ENCODE measurements at places on chromosomes 5 and 9. TPM values are rescaled to one million over a fixed set of nuclear protein-coding genes. Genes with fewer than 3 reads are reported as not detected.

DNA sequence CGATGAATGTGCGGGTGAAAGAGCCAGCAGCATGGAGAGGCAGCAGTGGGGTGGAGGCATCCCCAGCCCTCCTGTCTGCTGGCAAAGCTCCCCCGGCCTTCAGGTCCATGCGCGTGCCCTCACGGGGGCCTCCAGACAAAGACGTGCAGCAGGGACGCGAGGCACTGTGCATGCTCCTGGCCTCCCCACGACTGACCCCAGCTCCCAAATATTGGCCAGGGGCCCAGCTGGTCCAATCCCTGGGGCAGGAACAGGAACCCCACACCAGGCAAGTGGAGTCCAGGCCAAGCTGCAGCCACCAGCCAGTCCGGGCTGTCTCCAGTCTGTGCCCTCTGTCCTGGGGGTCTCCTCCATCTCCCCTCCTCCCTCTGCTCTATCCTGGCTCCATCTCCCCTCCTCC, 33.5 kb upstream of the LRRC14B start:
- no peak for DNase-seq

DNA sequence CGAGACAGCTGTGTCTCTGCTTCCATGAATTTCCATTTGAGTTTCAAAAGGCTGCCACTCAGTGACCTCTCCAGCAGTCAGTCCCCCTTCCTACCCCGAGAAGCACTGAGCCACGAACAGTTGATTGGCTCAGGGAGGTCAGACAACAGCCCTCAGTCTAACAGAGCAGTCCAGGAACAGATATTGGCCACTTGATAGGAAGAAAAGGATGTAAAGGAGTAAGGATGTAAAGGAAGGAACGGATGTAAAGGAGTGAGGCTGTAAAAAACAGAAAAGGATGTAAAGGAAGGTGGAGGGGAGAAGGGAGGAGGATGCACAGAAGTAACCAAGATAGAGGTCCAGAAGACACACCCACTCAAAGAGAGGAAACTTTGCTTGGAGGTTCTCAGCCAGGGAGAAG, 3.2 kb upstream of the NR4A3 start:
- no peak for DNase-seq

ANKRD34B gene
- not detected for total RNA-seq

DNA sequence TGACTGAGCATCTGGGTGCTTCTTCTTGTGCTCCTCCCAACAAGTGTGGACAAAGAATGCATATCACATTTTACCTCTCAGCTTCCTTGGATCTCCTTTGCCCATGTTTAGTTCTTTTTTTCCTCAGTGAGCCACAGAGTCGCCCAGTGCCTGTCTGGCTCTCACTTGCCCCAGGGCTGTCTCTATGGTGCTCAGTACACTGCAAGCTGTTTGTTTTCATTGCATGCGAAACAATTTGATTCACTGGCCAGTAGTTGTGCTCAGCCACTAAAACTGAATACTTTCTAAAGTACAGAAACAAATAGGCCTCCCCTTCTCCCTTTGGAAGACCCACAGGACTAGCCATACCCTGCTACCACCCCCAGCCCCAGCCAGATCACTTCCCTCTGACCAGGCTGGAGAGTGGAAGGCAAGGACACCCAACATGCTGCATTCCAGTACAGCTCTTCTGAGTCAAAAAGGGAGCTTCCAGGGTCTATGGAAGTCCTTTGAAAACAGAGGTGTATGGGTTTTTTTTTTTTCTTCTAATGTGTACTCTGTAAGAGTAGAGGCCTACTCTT, 3.8 kb downstream of the LHFPL2 start:
- no peak for DNase-seq

DNA sequence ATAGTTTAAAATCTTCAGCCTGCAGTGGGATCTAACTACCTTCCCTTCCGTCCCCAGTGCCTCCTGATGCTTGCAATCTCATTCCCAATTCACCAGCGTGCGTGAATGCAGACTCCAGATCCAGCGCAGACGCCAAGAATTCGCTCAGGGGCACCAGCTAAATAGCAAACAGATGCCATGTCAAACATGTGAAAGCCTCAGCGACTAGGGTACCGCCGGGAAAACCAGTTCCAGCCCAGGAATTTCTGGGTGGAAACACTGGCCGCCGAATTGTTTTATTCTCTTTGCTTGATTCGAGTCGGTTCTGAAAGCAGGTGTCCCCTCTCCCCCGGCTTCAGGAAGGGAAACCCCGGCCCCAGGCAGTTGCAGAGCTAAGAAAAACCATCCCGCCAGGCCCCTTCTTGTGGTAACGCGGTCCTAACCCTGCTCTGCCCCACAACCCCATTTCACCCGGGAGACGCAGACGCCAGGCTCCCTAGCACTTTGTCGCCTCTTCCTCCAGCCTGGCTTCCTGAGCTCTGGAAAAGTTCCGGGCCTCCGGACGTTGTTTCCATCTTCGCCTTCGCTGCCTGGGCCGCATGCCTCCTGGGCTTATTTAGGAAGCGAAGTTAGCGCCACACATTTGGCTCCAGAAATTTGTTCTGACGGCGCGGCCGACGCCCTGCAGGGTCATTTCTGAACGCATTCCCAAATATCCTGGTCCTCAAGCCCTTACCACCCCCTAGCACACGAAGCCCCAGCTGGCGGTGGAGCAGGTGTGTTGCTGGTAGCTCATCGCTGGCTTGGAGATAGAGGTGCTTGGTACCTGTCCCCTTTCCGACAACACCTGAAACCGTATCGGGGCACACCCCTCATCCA, 665 bp upstream of the LVRN start:
- no peak for DNase-seq

ELOVL7 gene
- total RNA-seq: 16.7 TPM

- peak; percentile 68 for DNase-seq
Measured at GRCh38 chr5:149271716-149272563, at the start of gene AFAP1L1. TSS of gene AFAP1L1 (plus strand) at chr5:149271859. CDS start at chr5:149271969, 110 bp downstream.

DNA sequence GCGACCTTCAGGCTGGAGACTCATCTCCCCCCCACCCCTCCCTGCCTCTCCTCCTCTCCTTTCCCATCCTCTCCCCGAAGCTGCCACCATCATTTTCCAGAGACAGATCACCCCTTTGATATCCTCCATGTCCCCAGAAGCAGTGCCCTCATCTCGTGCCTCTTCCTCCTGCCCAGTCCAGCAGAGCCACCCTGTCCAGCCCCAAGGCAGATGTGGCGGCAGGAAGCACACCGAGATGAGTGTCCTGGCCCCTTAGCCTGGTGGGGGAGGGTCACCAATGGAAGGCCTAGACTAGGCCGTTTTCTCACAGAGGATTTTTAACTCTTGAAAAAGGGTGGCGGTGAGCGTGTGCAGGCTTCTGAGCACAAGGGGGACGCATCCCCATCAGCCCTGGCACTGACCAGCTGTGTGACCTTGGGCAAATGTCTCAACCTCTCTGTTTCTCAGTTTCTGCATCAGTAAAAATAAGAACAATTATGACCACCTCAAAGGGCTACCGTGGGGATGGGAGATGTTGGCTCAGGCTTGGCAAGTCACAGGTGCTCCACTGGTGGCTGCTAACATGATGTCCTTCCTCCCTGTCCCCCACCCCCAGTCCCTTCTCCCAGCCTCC, 48.9 kb downstream of the SARDH start:
- no peak for DNase-seq

DNA sequence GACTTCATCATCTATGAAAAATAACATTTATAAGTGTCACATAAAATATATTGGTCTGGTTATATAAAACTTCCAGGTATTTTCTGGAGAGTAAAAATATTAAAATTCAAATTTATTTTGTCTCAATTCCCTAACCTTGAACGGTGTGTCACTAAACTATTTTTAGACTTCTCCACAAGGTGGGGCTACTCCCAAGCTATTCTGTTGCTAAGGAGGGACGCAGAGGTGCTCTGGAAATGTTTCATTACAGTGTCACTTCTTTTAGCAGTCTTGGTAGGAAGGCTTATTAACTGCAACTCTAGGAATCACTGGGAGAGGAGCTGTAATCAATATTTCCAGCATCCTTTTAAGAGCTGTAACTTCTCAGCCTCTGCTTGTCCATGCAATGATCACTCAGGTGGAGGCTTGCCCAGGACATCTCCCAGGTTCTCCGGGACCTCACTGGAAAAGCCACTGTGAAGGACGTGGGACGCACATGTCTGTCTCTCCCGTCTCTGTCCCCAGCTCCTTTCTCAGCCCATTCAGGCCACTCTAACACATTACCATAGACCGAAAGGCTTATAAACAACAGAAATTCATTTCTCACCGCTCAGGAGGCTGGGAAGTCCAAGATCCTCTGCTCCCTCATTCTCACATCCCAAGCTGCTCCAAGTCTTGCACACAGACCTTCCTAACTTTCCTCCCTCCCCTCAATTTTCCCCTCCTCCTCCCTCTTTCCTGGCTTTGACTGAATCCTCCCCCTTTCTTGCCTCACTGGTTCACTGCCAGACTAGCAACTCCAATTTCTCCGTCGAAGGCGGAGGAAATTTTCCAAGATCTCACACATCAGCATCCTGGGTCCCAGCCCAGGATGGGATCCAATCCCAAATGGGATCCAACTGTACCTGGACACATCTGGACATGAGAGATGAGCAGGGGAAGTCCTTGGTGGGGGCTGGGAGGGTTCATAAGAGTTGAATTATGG, 32.7 kb upstream of the DNAH5 start:
- DNase-seq: no peak

- no peak for DNase-seq
Measured at GRCh38 chr5:143073766-143074165, 303.6 kb downstream of the ARHGAP26 start.

DNA sequence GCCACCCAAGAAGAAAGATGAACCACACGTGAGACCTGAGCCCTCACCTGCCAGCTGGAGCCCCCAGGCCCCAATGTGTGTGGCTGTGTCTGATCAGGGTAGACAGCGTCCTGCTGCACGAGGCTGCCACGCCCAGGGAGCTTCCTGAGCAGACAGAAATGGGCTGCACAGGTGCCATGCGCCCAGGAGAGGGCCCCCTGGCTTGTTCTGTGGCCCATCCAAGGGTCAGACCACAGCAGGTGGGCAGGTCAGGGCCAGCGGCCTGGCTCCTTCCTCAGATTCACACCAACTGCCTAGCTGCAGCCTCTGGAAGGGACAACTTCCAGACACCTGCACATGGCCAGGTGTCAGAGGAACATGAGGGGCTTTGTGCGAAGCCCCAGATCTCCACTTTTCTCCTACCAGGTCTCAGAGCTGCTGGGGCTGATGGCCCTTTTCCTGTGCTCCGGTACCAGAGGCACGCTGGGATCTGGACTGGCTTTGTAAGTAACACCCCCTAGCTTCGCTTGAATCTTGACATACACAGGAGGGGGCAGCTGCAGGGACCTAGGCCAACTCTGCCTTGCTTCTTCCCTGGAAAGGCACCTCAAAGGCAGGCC, 10.8 kb downstream of the SARDH start:
- DNase-seq: peak; percentile 22

GRCh38 chr9:84669288-84670137, at the start of gene NTRK2:
TSS of gene NTRK2 (plus strand) at chr9:84669729. CDS start at chr9:84670749, 1,020 bp downstream.
- no peak for DNase-seq

DNA sequence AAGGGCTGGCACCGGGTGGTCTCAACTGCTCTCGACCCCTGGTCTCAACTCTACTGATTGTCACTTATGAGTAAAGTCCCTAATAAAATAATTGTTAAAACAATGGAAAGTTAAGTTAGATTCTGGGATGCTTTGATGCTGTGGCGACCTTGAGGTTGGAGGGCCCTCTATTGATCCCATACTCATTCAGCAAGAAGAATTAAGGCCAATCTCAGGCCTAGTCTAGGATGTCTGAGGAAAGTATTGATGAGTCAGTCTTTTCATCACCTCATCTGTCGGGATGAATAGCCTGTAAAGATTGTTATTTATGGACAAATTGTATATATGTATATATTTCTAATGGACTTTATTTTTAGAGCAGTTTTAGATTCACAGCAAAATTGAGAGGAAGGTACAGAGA, 50.8 kb downstream of the WDR36 start:
- no peak for DNase-seq

- no peak for DNase-seq
Measured at GRCh38 chr9:134425812-134426211, 99.6 kb downstream of the RXRA start.

DNA sequence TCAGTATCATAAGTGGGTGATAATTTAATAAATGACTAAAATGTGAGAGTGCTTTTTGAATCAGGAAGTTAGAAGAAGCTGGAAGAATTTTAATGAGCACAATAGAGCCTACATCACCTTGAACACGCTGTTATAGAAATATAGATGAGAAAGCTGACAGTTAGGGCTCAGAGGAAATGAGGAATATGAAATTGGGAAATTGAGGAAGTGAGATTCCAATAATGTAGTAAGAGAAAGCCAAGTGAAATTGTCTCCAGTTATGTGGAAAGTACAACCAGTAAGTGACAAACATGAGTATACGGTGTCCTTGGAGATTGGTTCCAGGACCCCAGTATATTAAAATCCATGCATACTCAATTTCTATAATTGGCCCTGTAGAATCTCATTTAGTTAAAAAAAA, 235.9 kb upstream of the FAM174A start:
- no peak for DNase-seq

AFAP1L1 gene
- 8.4 TPM for total RNA-seq

- DNase-seq: no peak
Measured at GRCh38 chr9:16133032-16133431, 580.2 kb downstream of the CCDC171 start.

GRCh38 chr5:58357121-58357520, 102.8 kb downstream of the PLK2 start:
- DNase-seq: no peak

DNA sequence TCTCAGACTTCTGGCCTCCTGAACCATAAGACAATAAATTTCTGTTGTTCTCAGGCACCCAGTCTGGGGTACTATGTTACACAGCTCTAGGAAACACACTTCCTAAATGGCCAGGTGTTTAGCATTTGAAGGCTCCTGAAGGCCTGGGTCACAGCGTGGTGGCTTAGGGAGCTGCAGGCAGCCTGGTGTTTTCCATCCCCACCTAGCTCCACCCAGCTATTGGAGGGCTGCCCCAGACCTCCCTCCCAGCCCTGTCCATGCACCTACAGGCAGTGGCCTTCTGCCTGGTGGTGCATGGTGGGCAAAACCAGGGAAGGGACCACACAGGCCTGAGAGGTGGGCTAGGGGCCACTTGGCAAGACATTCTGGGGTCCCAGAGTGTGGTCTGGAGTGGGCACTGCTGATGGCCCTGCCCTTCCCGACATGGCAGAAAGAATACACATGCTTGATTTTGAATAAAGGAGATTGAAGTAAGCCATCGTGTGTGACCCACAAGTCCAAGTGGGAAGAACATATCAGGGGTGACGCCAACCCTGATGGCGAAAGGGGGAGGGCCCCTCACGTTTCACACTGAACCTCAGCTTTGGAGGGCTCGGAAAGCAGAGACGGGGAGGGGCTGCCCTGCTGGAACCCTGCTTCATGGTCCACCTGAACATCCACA, 1.3 kb upstream of the SUSD3 start:
- no peak for DNase-seq

PCDHB14 gene
- total RNA-seq: 6.8 TPM

PCDHA7 gene
- total RNA-seq: 1.1 TPM

DNA sequence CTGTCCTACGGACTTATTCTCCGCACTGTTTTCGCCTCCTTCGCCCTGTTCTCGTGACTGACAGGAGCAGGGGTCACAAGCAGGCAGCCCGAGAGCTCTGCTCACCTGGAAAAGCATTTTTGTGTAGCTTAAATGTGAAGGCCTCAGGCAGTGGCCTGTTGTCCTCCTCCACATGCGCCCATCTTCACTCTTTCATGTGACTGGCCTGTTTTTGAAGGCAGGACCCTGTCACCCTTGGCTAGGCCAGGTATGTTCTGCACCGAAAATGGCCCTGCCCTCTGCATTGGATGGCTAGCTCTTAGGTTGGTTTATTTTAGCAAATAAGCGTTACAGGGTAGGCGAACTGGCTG, 614 bp upstream of the CPLANE1 start:
- DNase-seq: no peak

GRCh38 chr5:132782101-132782500, 5.1 kb upstream of the SEPTIN8 start:
- no peak for DNase-seq

CSF1R gene
- total RNA-seq: 16.9 TPM

GPR151 gene
- not detected for total RNA-seq

GEMIN5 gene
- 20.9 TPM for total RNA-seq

- no peak for DNase-seq
Measured at GRCh38 chr5:78903861-78904260, 81.2 kb downstream of the ARSB start.

Data from ureter (tissue), 1 donor.